Activated naive CD4-positive, alpha-beta T cell treated with anti-CD3 and anti-CD28 coated beads for 36 hours (primary cell): ENCODE measurements at places on chromosomes 7 and 10. TPM values are rescaled to one million over a fixed set of nuclear protein-coding genes. Genes with fewer than 3 reads are reported as not detected.
A peak's percentile ranks its signal among the peaks of the same experiment; 100 is the strongest.

GRCh38 chr7:39271402-39271801 is 293.7 kb downstream of the POU6F2 start:
- no peak for DNase-seq

DNA sequence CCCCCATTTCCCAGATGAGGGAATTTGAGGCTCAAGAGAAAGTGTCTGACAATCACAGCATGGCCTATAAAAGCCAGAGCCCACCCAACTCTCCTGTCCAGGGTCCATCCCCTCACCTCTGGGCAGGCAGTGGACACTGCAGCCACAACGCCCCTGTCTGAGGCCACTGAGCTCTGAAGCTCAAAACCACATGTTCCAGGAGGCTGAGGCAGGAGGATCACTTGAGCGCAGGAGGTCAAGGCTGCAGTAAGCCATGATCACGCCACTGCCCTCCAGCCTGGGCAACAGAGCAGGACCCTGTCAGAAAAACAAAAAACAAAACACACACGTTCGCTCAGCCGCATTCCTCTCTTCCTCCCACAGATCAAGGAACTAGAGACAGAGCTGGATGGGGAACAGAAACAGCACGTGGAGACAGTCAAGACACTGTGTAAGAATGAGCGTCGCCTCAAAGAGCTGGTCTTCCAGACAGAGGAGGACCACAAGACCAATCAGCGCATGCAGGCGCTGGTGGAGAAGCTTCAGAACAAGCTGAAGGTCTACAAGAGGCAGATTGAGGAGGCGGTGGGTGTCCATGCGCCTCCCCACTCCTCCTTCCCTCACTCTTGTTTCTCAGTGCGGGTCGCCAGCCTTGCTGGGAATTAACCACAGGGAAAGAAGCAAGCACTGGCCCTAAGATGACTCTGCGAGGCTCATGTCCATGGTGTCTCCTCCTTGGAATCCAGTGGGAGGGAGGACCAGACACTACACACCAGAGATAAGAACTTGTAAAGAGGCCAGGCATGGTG is 20.0 kb upstream of the ARPC1A start:
- no peak for DNase-seq

DNA sequence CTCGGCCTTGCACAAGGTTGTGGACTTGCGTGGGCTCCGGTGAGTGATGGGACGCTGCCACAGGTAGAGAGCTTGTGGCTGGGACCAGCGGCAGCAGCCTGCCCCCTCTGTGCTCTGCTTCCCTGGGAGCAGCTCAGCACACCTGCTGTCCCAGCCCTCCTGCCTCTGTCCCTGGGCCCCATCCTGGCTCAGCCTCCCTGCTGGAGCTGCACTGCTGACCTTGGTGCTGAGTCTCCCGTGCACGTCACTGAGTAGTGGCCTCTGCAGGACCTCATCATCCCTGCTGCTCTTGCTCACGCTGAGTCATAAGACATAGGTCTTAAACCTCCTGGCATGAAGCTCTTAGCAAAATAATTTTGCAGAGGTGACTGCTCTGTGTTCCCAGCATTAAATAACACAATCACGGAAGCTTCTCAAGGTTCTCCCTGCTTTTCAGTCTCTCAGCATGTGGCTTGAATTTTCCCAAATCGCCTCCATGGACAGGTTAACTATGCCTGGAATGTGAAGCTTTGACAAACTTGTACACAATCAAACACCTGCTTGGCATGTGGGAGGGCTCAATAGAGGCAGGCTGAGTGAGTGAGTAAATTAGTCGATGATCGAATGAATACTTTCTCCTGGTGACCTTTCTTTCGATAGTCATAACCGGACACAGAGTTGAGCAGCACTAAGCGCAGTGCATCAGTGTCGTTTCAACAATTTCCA is 63.8 kb upstream of the NPS start:
- DNase-seq: no peak

GRCh38 chr7:26365077-26365900 is 73.6 kb downstream of the SNX10 start:
- peak; percentile 71 for DNase-seq

SH2D4B gene
- total RNA-seq: 0.10 TPM

RAB19 gene
- total RNA-seq: 5.2 TPM

MLXIPL gene
- 0.22 TPM for total RNA-seq

DNA sequence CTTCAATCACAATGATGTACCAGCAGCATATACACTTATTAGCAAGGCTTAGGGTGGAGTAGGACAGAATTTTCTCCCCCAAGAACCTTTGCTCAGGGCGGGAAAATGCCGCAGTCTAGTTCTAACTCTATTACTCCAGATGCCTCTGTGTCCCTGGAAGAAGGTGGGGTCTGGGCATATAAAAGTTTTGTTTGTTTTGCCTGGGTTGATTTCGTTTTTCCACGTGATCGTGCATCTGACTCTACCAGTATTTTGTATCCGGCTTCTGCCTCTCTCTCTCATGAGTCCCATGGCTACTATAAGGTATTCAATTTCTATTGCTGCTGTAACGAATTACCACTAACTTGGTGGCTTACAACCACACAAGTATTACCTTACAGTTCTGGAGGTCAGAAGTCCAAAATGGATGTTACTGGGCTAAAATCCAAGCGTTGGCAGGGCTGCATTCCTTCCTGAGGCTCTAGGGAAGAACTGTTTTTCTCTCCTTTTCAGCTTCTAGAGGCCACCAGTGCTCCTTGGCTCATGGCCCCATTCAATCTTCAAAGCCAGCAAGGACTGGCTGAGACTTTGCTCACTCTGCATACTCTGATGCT is 181.2 kb upstream of the PRSS58 start:
- DNase-seq: no peak

DNA sequence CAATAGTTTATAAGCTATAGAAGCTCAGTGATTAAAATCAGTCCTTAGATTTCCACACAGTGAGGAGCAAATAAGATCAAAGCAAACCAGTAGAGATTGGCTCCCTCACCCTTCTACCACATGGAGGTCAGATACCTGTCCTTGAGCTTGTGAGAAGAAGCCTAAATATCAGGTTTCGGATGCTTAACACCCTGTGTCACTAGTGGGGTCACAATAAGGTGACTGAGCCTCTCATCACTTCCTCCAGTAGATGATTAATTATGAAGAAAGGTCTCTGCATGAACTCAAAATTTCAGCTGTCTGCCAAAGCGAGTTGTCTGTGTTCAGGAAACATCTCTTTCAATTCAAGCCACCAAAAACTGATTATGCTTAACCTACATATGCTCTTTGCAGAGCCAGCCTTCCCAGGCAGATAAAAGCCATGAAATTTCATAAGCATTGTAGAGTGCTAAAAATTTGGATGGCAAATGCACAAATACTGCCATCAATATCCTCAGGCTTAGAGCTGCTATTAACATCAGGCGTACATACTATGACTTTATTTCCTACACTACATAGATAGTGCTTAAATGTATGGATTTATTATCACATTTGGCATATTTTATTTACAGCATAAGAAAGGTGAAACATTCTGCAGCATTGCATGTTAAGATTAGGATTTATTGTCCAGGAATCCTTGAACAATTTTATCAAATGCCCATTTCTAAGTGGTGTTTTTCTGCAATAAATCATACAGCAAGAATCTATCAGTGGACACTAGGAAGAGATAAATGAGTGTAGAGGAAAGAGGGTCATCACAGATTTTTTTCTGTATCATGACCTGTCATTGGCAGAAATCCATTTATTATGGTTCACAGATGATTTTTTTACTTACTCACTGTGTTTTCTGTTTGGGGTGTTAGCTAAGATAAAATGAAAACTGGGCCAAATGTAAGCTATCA is 285.1 kb upstream of the SP8 start:
- no peak for DNase-seq

SCART1 gene
- 1.5 TPM for total RNA-seq
